Effector CD4-positive, alpha-beta T cell (primary cell): ENCODE measurements at places on chromosomes 4 and X.
A peak's percentile ranks its signal among the peaks of the same experiment; 100 is the strongest.

DNA sequence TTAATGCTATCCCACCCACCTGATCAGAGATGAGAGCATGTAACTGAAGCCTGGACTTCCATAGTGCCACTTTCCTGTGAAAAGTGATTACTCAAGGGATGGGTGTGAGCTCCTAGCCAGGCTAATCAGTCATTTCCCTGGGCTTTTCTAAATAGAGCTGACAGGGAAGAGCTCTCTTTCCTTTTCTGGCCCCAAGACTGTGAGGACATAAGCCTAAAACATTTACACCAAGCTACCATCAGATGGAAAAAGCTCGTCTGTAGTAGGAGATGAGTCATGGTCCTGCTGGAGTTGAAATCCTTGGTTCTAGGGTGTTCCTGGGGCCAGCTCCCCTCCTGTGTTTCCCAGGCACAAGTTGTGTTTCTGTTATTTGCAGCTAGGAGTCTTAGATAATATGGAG lies 52.4 kb upstream of the NDP start:
- no peak for DNase-seq

GRCh38 chr4:101174679-101175345 lies 172.5 kb downstream of the PPP3CA start:
- DNase-seq, result no peak

- DNase-seq, result no peak
These were observed 67.7 kb downstream of the DGKK start for GRCh38 chrX:50402886-50403285.

DNA sequence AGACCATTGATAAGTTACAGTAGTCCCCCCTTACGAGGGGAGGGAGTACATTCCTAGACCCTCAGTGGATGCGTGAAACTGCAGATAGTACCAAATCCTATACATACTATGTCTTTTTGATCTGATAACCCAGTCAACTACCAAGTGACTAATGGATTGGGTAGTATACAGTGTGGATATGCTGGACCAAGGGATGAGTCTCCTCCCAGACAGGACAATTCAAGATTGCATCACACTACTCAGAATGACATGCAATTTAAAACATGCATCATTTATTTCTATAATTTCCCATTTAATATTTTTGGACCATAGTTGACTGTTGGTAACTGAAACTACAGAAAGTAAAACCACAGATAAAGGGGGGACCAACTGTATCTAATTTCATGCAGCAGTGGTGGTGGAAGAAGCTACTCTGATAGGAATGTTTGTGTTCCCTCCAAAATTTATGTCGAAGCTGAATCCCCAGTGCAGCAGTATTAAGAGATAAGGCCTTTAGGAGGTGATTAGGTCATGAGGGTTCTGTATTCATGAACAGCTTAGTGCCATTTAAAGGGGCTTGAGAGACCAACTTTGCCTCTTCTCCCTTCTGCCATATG lies 11.9 kb downstream of the HADH start:
- DNase-seq, result no peak

DNA sequence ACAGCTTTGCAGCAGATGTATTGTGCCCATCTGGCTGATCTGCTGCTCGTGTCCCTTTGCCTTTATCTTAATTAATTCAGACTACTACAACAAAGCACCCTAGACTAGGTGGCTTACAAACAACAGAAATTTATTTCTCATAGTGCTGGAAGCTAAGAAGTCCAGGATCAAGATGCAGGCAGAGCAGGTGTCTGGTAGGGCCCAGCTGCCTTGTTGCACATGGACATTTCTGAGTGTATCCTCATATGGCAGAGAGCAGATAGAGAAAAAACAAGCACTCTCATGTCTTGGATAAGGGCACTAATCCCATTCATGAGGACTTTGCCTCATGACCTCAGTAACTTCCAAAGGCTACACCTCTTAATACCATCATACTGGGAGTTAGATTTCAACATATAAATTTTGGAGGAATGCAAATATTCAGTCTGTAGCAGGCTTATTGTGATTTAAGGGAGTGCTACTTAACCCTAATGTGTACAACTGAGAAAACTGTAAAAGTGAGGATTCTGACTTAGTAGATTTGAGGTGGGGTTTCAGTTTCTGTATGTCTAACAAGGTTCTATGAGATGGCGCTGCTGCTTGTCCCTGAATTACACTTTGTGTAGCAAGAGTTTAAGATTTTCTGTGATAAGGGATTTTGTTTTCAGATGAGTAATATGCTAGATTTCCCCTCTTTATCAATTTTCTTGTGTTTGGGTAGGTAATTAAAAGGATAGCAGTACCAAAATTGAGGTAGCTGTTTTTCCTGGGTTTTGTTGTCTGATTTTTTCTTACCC lies 473.2 kb upstream of the TECRL start:
- no peak for DNase-seq

- no peak for DNase-seq
These were observed 99.9 kb downstream of the NHS start for GRCh38 chrX:17474892-17475291.

DNA sequence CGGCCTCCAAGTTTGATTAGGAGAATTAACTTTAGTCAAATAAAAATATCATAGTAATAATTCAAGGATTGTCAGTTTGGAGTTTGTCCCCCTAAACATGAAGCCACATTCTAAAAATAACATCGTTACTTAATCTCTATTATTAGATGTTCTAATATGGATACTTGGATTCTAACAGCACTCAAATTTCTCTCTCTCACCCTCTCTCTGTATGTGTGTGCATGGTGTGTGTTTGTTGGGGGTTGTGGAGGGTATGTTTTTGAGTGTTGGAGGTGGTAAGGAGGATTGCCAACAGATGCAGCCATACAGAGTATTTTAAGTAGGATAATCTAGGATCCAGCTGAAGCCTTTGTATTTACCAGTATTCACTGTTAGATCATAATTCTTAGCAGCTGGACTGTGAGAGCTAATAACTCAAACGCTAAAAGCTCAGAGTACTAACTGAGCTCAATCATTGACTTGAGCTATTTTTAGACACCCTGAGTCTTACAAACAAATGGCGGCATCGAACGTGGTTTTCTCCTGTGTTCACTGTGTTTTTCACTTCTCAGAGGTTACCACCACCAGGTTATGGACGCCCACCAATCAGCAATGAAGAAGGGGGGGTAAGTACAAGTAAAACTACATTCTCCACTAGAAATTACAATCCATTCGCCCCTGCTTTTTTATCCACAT lies 8.8 kb downstream of the ENAM start:
- DNase-seq, result no peak

DNA sequence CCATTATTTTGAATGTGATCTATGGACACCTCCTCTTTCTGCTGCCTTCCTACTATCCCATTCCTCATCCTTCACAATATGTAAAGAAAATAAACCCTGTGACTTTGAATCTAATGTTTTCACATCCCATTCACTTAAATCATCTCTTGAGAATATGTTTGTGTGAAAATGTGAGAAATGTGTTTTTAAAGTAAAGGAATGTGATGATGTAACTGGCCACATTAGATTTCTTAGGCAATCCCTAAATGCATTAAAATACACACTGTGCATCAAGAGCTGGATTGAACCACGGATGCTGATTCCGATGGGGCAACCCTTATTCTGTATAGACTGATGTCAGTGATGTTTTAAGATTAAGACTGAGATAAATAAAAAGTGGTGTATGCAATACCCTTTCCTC lies 558.9 kb upstream of the TENM3 start:
- DNase-seq, result no peak

DNA sequence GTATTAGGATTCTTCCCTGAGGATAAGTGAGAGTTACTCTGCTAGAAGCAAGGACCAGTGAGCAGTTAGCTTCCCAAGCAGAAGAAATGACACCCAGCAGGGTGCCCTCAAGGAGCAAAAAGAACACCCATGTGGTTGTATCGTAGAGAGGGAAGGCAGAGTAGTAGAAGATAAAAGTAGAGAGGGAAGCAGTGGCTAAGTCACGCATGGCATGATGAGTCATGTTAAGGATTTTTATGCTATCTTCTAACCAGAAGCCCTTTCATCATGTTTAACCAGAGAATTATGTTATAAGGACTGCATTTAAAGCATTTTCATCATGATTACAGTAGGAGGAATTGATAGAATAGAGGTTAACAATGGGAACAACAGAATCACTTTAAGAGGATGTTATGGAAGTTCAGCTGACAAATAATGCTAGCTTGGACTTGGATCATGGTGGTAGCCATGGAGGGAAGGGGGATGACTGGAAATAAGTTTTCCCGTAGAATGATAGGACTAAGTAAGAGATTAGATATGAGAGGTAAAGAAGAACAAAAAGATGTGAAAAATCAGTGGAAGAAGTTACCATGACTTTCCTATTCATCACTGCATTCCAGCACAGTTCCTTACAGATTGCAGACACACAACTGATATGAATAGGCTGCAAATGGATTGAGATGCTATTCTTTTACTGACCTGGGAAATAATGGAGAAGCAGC lies 383.5 kb upstream of the INTU start:
- DNase-seq, result no peak

GRCh38 chrX:124393238-124393637 lies 46.9 kb downstream of the SH2D1A start:
- DNase-seq, result no peak

DNA sequence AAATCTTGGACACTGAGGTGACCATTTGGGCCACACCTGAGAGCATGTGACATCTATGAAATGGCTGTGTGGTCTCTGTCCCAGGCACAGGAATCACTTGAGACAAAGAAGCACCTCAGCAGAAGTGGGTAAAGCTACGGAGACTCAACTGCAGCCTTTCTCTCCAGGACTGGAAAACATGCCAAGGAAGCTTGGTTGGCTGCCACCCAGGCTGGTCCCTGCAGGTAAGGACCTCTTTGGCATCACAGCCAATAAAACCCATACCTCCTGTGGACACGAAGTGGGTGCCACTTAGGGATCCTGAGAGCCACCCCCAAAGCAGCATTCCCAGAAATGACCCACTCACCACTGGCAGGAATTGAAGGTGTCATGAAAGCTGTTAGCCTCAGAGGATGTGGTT lies 74.6 kb downstream of the LEF1 start:
- DNase-seq, result no peak

DNA sequence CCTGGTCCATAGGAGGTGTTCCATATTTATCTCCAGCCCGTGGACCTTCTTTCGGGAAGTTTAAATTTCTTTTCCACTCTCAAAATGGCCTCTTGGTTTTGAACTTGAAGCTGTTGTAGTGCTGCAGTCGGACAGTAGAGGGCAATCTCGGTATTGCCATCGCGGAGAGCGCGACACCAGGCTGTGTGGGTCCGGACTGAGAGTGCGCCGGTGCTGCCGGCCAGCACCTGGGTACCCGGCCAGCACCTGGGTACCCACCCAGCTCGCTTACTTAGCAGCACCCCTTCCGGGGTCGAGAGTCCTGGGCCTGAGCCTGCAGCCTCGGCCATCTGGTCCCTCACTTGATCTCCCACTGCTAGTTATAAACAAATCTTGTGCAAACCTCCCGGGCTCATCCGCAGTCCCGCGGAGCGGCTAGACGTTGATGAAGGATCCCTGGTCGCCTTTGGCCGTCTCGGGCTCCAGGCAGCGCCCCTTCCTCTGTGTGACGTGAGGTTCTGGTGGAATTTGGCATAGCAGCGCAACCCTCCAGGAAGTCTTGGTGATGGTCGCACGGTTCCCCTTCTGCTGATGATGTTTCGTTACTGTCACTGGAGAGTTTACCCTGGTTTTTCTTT lies 18.0 kb downstream of the FAM9A start:
- DNase-seq, result peak; percentile 11

DNA sequence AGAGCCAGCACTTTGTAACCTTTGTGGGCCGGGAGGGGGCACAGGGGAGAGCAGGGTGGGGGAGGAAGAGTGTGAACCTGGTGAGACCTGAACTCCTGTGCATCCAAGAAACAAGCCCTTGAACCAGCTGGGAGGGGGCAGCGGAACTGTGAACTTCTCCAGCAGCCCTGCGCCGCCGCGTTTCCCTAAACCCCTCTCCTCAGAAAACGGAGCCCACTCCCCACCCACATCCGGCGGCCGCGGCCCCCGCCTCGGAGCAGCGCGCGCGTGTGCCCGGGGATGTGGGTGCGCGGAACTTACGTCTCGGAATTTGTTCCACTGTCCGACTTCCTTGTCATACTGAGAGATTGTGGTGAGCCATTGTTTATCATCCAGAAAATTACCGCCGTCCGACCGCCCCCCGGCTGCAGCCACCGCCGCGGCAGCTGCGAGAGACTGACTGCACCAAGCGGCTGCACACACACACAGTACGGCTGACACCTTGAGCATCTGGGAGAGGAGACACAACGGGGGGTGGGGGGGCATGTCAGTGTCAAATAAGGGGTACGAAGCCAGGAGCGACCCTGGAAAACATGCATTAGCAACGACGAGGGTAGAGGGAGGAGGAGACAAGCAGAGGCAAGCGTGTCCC lies 494 bp downstream of the SPOCK3 start:
- DNase-seq, result no peak

GRCh38 chrX:50067435-50068284 lies 133.1 kb downstream of the AKAP4 start:
- no peak for DNase-seq

DNA sequence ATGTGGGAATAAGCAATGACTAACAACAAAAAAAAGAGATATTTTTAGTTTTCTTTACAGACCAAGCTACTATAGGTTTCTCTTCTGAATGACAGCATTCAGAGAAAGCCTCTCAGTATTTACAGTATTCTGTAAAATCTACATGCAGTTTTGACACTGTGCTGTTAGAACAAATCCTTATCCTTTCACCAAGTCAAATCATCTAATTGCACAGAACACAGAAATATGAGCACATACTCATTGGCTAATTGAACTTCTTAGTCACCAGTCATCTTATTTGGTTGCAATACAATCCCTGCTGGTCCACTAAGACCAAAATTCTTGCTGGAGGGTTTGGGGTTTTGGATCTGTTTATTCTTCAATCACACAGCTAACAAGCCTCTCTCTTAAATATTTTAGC lies 5.7 kb downstream of the ACOT9 start:
- DNase-seq, result no peak

DNA sequence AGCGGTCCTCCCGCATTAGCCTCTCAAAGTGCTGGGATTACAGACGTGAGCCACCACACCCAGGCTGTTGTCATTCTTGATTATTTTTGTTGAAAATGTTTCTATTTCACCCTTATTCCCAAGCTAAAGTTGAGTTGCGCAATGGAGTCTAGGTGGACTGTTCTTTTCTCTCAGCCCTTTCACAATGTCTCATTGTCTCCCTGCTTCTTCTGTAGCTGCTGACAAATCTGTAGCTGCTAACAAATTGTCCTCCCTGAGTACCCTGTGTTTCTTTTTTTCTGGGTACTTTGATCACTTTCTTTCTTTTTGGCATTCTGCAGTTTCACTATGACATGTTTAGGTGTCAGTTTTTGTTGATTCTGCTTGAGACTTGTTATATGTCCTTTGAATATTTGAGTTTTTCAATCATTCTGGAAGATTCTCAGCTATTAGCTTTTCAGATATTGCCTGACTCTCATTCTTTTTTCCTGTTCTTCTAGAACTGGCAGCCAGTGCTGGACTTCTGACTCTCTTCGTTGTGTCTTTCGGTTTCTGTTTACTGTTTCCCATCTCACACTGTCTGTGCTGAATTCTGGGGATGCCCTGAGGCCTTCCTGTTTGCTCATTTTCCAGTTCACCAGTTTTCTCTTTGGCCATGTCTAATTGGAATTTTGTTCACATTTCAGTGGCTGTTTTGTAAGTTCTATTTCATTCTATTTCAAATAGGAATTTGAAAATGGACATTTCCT lies 6.6 kb downstream of the ABCD1 start:
- no peak for DNase-seq

- no peak for DNase-seq
These were observed 202.9 kb upstream of the NPY2R start for GRCh38 chr4:155005395-155006090.

GRCh38 chr4:129862461-129862860 lies 766.5 kb downstream of the C4orf33 start:
- DNase-seq, result no peak
